ENCODE measurements at places on chromosomes 4 and X. TPM values are rescaled to one million over a fixed set of nuclear protein-coding genes. Genes with fewer than 3 reads are reported as not detected.

GRCh38 chrX:48468247-48468671 lies 1.8 kb downstream of the SLC38A5 start:
- H3K4me1 ChIP-seq = no peaks in the 10 kb centered on the region
- H3K4me3 ChIP-seq = peak overlapping the region; percentile 41
- H3K27ac ChIP-seq = peak overlapping the region; percentile 22
- no peak for DNase-seq

The ADGRG2 gene
- 0.28 TPM for total RNA-seq

DNA sequence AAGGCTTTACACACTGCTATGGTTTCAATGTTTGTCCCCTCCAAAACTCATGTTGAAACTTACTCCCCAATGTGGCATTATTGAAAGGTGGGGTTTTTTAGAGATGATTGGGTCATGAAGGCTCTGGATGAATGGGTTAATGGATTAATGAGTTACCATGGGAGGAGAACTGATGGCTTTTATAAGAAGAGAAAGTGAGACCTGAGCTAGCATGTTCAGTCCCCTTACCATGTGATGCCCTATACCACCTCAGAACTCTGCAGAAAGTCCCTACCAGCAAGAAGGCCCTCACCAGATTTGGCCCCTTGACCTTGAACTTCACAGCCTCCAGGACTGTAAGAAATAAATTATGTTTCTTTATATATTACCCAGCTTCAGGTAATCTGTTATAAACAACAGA lies 68.9 kb upstream of the CAPN6 start:
- no peak overlapping the region for H3K4me3 ChIP-seq
- H3K36me3 ChIP-seq = no peaks in the 10 kb centered on the region
- H3K27me3 ChIP-seq = no peaks in the 10 kb centered on the region
- DNase-seq = no peak

GRCh38 chr4:104451573-104451972 lies 43.1 kb downstream of the CXXC4 start:
- no peaks in the 10 kb centered on the region for H3K27me3 ChIP-seq
- DNase-seq = no peak
- H3K4me1 ChIP-seq = no peaks in the 10 kb centered on the region

- H3K4me1 ChIP-seq = no peaks in the 10 kb centered on the region
- no peaks in the 10 kb centered on the region for H3K36me3 ChIP-seq
- no peak overlapping the region for H3K4me3 ChIP-seq
These were observed 133.3 kb downstream of the CPZ start for GRCh38 chr4:8725845-8726244.

GRCh38 chr4:141826260-141826659 lies 189.9 kb downstream of the IL15 start:
- peaks cover 2% of the 10 kb centered on the region for H3K36me3 ChIP-seq
- no peaks in the 10 kb centered on the region for H3K4me1 ChIP-seq
- DNase-seq = no peak
- H3K27me3 ChIP-seq = no peaks in the 10 kb centered on the region
- H3K4me3 ChIP-seq = no peak overlapping the region
- H3K27ac ChIP-seq = no peak overlapping the region

The ASB12 gene
- total RNA-seq = not detected

- no peak overlapping the region for H3K27ac ChIP-seq
- no peak for DNase-seq
- no peaks in the 10 kb centered on the region for H3K4me1 ChIP-seq
These were observed 54.5 kb downstream of the FHDC1 start for GRCh38 chr4:152990471-152991131.

GRCh38 chr4:119693126-119693525 lies 64.5 kb upstream of the PDE5A start:
- no peak overlapping the region for H3K27ac ChIP-seq
- H3K36me3 ChIP-seq = no peaks in the 10 kb centered on the region
- H3K27me3 ChIP-seq = no peaks in the 10 kb centered on the region
- DNase-seq = no peak

DNA sequence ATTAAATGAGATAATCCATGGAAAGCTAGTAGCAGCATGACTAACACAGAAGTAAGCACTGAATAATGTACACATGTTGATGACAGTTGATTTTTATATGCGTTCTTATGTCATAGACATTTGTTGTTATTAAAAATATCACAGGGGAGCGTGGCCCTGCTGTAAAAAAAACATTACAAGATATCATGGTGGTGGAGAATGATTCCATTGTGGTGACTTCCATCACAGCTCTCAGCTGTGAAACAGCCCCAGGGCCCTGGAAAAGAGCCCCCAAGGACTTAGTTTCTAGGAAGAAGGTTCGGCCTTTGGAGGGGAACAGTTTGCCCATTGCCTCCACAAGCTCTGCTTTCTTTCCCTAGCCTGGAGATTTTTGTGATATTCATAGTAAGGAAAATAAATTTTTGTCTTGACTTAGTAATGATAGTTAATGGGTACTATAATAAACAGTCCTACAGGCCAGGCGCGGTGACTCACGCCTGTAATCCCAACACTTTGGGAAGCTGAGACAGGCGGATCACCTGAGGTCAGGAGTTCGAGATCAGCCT lies 49.9 kb downstream of the FAM114A1 start:
- H3K4me1 ChIP-seq = no peaks in the 10 kb centered on the region
- H3K4me3 ChIP-seq = no peak overlapping the region
- H3K27ac ChIP-seq = no peak overlapping the region
- H3K36me3 ChIP-seq = peaks cover 81% of the 10 kb centered on the region
- no peak for DNase-seq

DNA sequence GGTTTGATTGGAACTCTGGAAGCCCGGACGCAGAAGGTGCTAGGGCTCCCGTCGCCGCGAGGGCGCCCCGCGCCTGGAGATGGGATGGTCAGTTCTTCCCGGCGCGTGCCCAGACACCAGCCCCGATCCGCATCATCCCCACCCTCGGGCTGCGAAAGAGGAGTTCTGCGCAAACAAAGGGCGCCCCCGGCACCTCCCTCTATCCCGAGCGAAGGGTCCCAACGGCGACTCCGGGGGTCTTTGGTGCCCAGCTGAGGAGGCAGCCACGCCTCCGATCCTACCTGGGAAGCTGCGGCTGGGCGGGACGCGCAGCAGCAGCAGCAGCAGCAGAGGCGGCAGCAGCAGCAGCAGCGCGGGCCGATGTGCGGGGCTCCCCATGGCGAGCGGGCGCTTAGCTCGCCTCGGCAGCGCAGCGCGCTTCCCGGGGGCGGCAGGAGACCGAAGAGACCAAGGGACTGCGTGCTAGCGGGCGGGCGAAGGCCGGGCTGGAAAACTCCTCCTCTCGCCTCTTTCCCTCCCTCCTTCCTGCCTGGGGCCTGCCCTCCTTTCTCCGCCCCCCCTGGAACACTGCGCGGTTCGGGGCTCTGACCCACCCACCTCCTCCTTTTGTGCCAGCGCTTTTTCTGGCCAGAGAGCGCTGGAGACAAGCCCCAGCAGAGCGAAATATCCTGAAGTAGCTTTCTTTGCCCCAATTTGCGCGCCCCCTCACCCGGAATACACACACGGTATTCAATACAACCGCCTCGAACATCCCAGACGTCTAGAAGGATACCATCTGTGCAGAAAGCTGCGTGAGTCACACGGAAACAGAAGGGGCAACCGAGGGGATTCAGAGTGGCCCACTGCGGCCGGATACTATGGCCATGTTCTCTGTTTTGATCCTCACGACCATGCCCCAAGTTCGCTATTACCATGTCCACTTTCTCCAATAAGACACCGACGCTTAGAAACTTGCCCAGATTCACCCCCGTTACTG lies at the start of gene SRPX:
SRPX (minus strand) TSS at position 457 of the 976 bp plus-strand sequence; CDS start at position 378, 79 bp downstream.
- H3K36me3 ChIP-seq = no peaks in the 10 kb centered on the region
- DNase-seq = no peak
- H3K4me3 ChIP-seq = peak within 1 kb of the TSS; percentile 28
- no peaks in the 10 kb centered on the region for H3K4me1 ChIP-seq
- peak within 1 kb of the TSS; percentile 18 for H3K27ac ChIP-seq
- H3K27me3 ChIP-seq = no peaks in the 10 kb centered on the region

The OTUD5 gene
- total RNA-seq = 79.2 TPM

The EXOC1L gene
- total RNA-seq = not detected

DNA sequence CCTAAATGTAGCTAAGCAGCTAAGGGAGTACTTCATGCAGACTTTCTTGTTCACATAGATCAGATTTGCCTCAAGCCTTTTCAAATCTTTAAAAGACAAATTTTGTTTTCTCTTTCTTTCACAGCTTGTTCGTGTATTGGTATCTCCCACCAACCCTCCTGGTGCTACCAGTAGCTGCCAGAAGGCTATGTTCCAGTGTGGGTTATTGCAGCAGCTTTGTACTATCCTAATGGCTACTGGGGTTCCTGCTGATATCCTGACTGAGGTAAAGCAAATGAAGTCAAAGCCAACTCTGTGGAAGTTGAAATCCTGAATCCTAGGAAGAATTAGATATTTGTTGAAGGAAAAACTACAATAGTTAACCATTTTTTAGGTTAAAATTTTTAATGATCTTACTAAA lies 62.6 kb downstream of the USO1 start:
- H3K27ac ChIP-seq = no peak overlapping the region
- H3K4me3 ChIP-seq = no peak overlapping the region
- H3K4me1 ChIP-seq = no peaks in the 10 kb centered on the region
- no peak for DNase-seq
- H3K36me3 ChIP-seq = peaks cover 75% of the 10 kb centered on the region

The NUP62CL gene
- total RNA-seq = not detected

DNA sequence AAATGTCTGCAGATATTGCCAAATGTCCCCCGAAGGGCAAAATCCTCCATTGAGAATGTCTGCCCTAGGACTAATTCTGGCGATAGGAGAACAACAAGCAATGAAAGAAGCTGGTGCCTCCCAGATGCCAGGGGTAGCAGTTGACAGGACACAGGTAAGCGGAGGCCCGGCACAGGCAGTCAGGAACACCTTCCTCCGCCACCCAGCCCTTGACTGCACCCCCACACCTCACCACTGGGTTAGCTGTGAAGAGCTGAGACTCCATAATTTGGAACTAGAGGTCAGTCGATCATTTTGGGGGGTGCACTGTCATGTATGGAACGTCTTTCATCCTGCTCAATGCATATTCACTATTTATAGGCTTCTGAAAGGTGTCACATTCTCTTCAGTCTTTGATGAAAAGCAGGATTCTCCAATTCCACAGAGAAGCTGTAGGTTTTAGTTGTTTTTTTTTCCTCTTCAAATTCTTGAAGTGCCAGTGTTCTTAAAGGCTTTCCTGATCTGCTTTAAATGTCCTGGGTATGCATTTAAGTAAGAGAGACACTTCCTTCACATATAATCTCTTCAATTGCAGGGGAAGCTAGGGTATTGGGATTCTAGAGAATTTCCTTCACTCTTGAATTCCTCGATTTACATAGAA lies 111.6 kb upstream of the ZFP42 start:
- H3K27ac ChIP-seq = no peak overlapping the region
- no peaks in the 10 kb centered on the region for H3K36me3 ChIP-seq
- H3K4me3 ChIP-seq = no peak overlapping the region
- H3K4me1 ChIP-seq = no peaks in the 10 kb centered on the region
- H3K27me3 ChIP-seq = no peaks in the 10 kb centered on the region
- no peak for DNase-seq

- no peaks in the 10 kb centered on the region for H3K36me3 ChIP-seq
- H3K4me1 ChIP-seq = no peaks in the 10 kb centered on the region
- no peak overlapping the region for H3K4me3 ChIP-seq
- no peaks in the 10 kb centered on the region for H3K27me3 ChIP-seq
These were observed 119.8 kb downstream of the KDM6A start for GRCh38 chrX:44992775-44993174.

GRCh38 chr4:6121941-6122340 lies 78.4 kb downstream of the JAKMIP1 start:
- H3K4me1 ChIP-seq = no peaks in the 10 kb centered on the region
- H3K27ac ChIP-seq = no peak overlapping the region
- no peak overlapping the region for H3K4me3 ChIP-seq
- H3K27me3 ChIP-seq = no peaks in the 10 kb centered on the region
- H3K36me3 ChIP-seq = no peaks in the 10 kb centered on the region

The SSX3 gene
- total RNA-seq = not detected

The TKTL1 gene
- total RNA-seq = not detected

- H3K4me3 ChIP-seq = peak within 1 kb of the TSS; percentile 77
- no peaks in the 10 kb centered on the region for H3K27me3 ChIP-seq
- DNase-seq = peak; percentile 65
- peak within 1 kb of the TSS; percentile 69 for H3K27ac ChIP-seq
These were observed at the start of gene NUDT6 for GRCh38 chr4:122921971-122922876. Gene NUDT6 (minus strand): TSS chr4:122922597. CDS start chr4:122922572, 25 bp downstream.

The CAPN6 gene
- not detected for total RNA-seq

The PABPC5 gene
- 0.35 TPM for total RNA-seq

The CTAG1A gene
- not detected for total RNA-seq

- no peak overlapping the region for H3K4me3 ChIP-seq
- H3K36me3 ChIP-seq = no peaks in the 10 kb centered on the region
- DNase-seq = peak; percentile 77
- no peaks in the 10 kb centered on the region for H3K4me1 ChIP-seq
These were observed 78.1 kb upstream of the BOD1L1 start for GRCh38 chr4:13705521-13706041.
